ENCODE measurements at places on chromosomes 4 and X. TPM values are rescaled to one million over a fixed set of nuclear protein-coding genes. Genes with fewer than 3 reads are reported as not detected.
A peak's percentile ranks its signal among the peaks of the same experiment; 100 is the strongest.

RAB39B gene
- 0.25 TPM for total RNA-seq

TCP11X2 gene
- total RNA-seq = not detected

DNA sequence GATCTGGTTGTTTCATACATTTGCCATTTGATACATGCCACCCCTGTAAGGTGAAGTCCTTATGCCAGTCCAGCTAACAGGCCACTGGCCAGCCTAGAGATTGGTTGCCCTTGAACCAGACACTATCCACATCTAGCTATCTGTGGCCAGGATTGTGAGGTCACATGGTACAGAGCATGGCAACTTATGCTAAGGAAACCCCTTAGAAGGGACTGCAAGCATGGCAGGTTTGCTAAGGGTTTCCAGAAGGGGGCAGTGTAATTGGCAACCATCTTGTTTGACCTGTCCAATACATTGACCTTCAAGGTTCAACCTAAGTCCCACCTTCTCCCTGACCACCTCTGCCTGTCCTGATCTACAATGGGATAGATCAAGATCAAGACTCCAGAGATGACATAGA lies 47.5 kb downstream of the SMC1A start:
- DNase-seq = no peak

DCAF4L1 gene
- total RNA-seq = 0.17 TPM

SPATA4 gene
- total RNA-seq = 0.28 TPM

DNA sequence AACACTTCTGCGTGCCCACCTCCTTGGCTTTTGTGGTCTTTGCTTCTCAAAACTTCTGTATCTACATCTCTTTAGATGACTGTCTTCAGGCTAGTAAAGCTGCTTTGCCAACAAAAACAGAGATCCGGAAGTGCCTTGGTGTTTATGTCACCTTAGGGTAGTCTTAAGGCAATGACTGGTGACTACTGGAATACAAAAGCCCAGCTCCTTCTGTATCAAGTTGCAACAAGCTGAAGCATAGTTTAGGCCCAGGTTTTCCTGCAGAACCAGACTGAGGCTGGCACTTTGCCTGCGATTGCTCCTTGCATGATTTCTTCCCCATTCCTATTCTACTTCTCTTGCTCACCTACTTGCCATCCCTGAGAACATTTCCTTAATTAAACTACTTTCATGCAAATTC lies 333.8 kb downstream of the DMD start:
- no peak for DNase-seq

- no peak for DNase-seq
Measured at GRCh38 chr4:91116861-91117260, 989.7 kb downstream of the CCSER1 start.

ZAR1 gene
- not detected for total RNA-seq

- DNase-seq = no peak
Measured at GRCh38 chrX:118484216-118484903, 11.3 kb upstream of the DOCK11 start.

DNA sequence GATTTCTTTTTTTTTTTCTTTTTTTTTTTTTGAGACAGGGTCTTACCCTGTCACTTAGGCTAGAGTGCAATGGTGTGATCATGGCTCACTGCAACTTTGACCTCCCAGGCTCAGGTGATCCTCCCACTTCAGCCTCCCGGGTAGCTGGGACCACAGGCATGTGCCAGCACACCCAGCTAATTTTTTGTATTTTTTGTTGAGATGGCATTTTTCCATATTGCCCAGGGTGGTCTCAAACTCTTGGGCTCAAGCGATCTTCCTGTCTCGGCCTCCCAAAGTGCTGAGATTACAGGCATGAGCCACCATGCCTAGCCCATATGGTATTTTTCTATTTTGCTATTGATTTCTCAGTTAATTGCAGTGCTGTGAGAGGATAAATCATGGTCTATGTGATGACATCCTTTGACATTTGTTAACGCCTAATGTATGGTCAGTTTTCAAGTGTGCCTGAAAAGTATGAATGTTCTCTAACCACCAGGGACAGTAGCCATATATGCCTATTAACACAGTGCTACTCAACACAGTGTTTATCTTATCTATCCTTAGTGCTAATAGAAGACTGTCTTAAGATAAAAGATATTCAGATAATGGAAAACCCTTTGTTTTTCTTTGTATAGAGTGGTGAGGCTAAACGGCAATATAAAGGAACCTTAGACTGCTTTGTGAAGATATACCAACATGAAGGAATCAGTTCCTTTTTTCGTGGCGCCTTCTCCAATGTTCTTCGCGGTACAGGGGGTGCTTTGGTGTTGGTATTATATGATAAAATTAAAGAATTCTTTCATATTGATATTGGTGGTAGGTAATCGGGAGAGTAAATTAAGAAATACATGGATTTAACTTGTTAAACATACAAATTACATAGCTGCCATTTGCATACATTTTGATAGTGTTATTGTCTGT lies 9.1 kb upstream of the HSPA4L start:
- no peak for DNase-seq

GRCh38 chr4:93184053-93184452 lies 644.5 kb upstream of the ATOH1 start:
- DNase-seq = no peak

DNA sequence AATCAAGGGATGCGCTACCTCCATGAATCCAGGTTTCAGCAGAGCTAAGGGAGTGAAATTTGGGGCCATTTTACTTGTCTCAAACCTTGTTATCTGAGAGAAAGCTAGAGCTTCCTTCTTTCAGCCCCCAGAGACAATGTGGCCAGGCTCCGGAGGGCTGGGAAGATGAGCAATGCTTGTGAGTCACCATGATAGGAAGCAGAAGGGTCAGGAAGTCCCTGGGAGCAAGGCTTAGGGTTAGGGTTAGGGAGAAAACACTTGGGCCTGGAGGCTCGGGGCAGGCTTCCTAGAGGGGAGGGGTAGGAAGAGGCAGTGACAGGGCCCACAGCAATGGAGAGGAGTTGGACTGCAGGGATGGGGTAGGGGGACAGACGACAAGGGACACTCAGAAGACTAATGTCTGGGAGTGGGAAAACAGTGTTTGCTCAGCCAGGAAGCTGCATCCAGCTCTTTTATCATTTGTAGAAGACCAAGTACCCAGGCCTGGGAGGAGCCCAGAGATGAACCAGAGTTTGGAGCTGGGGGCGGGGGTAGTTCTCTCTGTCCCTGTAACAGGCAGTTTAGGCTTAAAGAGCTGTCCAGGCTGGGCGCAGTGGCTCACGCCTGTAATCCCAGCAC lies 16.4 kb upstream of the PORCN start:
- DNase-seq = no peak

DNA sequence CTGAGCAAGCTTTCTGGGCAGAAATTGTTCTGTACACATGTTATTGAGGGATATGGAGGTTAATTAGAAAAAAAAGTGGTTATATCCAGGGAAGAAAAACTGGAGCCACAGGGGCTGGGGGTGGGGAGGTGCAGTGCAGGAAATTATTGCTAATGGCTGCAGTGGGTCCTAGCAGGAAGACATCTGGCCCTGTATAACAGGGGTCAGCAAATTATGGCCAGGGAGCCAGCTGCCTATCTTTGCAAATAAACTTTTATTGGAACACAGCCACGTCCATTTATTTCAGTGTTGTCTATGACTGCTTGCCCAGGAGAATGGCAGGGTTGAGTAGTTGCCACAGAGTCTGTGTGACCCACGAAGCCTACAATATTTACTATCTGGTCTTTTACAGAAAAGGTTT lies 23.4 kb upstream of the PRPS2 start:
- DNase-seq = no peak

DNA sequence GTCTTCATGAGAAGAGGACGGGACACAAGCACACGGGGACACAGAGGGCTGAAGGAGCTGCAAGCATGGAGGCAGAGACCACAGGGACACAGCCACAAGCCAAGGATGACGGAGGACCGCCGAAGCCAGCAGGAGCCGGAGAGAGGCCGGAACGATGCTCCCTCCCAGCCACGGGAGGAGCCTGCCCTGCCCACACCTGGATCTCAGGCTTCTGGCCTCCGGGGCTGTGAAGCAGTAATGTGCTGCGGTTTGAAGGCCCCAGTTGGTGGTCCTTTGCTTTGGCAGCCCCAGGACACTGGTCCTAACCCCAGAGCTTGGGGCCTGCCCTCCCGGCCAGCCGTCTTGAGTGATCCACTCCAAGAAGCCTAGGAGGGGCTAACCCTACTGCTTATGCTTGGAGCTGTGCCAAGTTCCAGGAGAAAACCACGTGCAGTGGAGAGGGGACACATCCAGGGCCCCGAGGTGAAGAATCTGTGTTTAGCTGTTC lies 85.9 kb downstream of the HMX1 start:
- no peak for DNase-seq

GRCh38 chr4:10334506-10335028 lies 122.7 kb downstream of the ZNF518B start:
- peak; percentile 5 for DNase-seq

- no peak for DNase-seq
Measured at GRCh38 chr4:20544645-20545044, 155.6 kb upstream of the PACRGL start.

DNA sequence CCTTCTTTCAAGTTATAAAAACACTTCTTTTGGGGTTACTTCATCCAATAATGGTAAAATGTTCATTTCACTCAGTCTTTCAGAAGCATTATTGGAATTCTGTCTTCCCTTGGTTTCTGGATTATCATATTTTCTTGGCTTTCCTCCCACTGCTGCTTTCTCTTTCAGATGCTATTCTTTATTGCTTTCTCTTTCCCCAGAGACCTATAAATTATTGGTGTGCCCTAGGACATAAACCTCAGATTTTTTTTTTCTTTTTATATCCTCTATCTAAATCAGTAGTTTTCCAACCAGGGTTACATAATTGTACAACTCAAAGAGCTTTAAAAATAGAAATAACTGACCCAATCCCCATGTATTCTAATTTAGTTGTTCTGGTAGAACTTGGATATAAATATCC lies 1005.5 kb downstream of the ARAP2 start:
- no peak for DNase-seq

NOX1 gene
- not detected for total RNA-seq

GRCh38 chrX:136659174-136659573 lies 11.2 kb downstream of the CD40LG start:
- no peak for DNase-seq

RIPPLY1 gene
- not detected for total RNA-seq

DNAAF6 gene
- not detected for total RNA-seq

GRCh38 chr4:52376132-52376704 lies 282.9 kb downstream of the USP46 start:
- no peak for DNase-seq

DNA sequence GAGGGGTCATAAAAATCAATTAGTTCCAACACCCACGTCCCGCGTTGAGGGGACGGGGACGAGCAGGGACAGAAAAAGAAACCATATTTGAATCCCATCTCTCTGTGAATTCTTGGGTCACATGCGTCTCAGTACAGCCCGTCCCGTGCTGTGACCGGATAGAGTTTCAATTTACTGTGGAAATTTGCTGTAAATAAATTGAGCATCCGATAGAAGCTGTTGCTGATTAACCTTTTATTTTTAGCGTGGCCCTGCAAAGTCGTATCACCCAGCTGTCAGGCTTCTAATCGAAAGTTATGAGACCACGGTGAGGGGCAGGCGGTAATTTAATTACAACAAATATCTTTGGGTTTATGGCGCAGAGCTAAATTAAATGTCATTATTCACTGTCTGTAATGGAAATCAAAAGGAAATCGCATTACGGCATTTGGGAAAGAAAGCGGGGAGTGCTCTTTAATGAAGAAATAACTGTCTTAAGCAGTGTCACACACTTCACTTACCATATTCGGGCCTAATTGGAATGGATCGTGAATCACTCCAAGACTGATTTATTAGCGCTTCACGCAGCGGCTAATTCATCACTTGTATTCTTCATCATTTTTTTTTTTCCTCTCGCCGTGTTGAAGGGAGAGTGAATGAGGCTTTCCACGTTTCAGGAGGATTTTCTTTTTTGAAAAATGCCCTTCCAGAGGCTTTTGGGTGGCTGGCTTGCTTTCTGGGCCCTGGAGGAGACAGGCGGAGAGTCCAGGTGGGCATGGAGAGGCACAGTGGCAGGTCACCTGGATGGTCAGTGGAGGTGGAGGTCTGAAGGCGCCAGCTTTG lies 7.3 kb downstream of the SHOX start:
- no peak for DNase-seq

GRCh38 chrX:42714981-42715700 lies 62.8 kb downstream of the PPP1R2C start:
- peak; percentile 17 for DNase-seq

- peak; percentile 18 for DNase-seq
Measured at GRCh38 chrX:35890699-35891098, 28.8 kb upstream of the CFAP47 start.

RBM46 gene
- not detected for total RNA-seq

- DNase-seq = no peak
Measured at GRCh38 chr4:187602339-187603092, 393.1 kb upstream of the ZFP42 start.

GRCh38 chr4:132981611-132982010 lies 167.5 kb upstream of the PCDH10 start:
- DNase-seq = no peak

DNA sequence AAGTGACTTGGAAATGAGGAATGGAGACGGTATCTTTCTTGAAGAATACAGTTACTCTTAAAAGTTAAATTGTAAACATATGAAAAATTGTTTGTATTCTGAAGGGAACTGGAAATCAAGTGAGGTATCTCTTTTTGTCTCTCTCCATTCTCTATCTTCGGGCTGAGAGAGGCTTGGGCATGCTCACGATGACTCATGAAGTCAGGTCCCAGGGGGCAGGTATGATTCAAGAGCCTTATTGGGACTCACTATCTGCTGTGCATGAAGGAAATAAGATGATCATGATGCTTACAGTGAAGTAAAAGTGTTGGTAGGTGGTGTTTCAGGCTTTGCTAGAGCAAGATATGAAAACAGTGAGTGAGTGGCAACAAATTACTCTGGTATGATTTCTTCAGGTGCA lies 200.4 kb upstream of the PITX2 start:
- DNase-seq = no peak
